Activated naive CD4-positive, alpha-beta T cell (primary cell): ENCODE measurements at places on chromosomes 7 and 10.

GRCh38 chr10:132496360-132497062, 41.1 kb upstream of the INPP5A start:
- DNase-seq, result no peak

DNA sequence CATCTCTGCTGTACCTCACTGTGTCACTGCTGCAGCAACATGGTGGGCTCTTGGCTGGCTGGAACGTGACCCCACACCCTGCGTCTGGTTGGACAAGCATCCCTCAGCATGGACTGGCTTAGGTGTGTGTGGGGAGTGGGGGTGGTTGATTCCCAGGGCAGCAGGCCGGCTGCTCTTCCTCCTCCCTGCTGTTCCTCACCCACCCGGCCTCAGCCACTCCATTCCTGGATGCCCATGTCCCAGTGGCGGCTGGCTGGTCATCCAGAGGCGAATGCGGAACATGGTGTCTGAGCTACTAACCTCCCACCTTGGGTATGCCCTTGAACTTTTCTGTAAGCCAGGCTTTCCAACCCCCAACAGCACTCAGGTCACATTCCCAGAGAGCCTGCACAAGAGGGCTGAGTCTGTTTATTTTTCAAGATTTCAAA, 81.2 kb downstream of the GRK5 start:
- DNase-seq, result no peak

- DNase-seq, result no peak
Measured at GRCh38 chr7:111927353-111928019, 278.7 kb downstream of the DOCK4 start.

DNA sequence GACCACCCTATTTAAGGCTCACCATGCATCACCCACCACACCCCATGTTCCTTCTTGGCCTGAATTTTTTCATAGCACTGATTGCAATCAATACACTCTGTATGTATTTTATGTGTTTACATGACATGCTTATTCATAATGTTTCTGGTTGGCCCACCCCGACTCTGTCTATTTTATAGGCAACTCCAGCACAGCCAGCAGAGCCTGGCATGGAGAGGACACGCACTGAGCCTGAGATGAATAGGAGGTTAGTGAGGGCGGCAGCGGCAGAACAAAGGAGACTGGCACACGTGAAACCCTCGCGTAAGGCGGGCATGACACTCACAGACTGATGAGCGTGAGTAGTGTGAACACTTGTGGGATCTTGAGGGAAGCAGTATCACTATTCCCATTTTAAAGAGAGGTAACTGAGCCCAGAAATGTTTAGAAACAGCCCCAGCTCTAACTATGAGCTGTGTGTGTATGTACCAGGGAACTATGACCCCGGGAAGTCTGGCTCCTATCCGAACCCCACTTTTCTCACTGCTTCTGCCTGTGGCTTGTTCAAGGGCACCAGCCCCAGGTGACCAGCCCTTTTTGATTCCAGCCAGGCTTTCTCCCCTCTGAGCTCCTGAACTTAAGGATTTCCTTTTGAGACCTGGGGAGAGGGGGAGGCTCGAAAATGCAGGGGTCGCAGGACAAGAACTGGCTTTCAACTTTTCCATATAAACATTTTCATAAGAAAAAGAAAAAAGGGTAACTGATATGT, 113.3 kb downstream of the ARHGAP22 start:
- no peak for DNase-seq

GRCh38 chr10:85545874-85546273, 820.7 kb downstream of the GRID1 start:
- DNase-seq, result no peak

DNA sequence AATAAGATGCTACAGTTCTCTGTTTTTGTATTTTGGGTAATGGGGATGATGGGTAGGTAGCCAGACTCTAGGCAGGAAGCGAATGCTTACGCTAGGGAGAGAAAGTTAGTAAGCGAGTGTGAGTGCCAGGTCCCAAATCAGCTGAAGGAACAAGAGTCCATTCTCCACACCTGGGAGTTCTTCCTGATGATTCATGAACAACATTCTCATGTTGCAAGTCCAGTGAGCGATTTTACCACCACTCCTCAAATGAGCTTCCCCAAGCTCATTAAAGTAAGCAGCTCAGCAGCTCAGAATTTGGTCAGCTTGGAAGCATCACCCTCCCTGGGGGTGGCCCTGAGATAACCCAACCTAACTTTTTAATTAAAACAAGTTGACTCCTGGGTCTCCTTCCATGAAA, 27.3 kb downstream of the SH3PXD2A start:
- DNase-seq, result no peak

DNA sequence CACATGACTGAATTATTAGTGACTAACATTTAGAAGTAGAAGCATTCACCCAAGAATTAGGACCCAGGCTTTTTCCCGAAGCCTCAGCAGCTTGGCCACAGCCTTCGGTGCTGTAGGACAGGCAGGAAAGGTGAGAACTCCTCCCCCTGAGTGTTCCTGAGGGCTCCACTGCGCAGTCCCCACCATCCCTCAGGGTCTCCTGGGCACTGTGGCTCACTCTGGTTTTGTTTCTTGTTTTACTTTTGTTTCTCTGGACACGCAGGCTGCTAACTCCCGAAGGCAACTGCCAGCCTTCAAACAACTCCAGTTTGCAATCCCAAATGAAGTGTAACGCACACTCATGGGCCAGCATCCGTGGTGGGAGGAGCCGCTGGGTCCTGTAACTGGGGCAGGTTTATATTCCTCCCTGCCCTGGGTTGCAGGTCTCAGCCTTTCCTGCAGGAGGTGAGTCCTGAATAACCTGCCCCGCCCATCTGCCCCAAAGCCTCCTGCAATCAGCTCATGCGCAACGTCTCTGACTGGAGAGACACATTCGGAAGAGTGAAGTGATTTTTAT, 492.9 kb downstream of the PTPRN2 start:
- no peak for DNase-seq

- DNase-seq, result no peak
Measured at GRCh38 chr7:831596-832166, 595 bp upstream of the SUN1 start.

DNA sequence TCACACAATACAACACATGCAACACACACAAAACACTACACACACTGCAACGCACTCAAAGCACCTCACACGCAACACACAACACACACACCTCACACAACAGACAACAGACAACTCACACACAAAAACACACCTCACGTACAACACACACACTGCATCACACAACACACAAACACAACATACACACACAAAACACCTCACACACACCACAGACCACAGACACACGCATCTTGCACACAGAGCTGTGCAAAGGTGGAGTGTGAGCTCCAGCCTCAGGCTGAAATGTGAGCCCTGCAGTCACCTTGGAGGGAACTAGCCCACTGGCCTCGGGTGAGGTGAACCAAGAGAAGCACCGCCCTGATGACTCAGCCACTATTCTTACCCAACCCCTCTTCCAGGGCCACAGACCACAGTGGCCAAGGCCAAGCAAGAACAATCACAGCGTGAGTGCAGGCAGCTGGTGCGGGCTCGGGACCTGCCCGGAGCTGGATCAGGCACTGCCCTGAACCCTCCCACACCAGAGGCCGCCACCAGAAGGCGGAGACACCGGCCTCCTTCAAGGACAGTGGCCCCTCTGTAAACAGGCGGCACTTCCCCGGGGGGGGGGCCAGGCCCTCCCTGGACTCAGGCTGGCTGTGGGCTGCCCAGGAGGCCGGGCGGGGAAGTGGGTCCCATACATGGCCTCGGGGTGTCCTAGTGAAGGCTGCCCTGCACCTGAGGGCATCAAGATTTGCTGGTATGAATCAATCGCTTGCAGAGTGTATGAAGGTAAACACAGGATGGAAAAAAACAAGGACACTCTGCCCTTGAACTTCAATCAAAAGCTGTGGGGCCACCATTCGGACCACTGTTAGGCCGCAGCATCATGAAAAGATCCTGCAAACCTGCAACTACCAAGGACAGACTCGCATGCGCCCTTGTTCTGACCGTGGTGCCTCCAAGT, 106.7 kb downstream of the TNS3 start:
- no peak for DNase-seq

- DNase-seq, result no peak
Measured at GRCh38 chr10:786633-787474, 97.4 kb upstream of the DIP2C start.

DNA sequence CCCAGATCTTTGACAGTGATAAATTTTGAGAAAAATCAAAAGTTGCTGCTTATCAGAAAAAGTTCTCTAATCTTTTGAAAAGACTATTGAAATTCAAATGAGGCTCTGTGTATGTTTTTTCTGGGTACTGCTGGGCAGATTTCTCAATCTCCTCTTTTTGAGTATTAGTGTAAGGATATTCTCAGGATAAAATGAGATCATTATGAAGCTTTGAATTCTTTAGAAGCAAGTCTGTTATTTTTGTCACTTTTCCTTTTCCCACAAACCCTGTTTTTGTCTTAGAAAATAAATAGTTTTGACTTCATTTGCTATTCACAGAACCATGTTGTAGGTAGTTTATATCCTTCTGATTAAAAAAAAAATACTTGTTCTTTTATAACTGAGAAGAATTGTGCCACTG, 7.9 kb downstream of the STAM start:
- DNase-seq, result no peak

GRCh38 chr7:157397731-157398691, 61.2 kb downstream of the DNAJB6 start:
- no peak for DNase-seq

DNA sequence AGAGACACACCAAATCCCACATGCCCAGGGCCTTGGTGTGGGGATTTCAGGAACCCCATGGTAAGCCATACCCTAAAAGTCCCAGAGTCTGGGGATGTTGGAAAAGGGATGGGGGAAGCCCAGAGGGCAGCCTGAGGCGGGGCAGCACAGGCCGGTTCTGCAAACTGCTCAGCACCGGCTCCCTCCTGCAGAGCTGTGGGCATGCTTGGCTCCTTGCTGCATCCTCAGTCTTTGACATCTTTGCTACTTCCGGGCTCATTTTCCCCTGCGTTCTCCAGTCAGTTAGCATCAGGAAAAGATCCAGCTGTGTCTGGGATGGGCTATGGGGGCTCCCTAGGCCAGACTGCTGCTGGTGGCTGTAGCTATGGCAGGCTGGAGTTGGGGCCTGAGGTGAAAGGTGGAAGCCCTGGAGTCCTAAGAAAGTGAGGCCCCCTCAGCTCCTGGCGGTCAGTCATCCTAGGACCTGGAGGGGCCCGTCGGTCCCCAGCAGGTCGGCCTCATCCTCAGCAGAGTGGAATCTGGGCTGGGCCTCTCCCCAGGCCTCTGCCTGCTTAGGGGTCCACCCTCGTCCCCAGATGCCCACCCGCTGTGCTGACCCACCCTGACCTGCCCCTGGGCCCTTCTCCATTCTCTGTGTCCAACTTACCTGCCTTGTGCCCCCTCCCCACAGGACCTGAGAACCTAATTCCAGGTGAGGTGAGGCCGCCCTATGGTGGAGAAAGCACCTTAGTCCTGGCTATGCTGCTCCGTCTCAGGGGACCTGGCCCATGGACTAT, 9.3 kb downstream of the TBATA start:
- no peak for DNase-seq

DNA sequence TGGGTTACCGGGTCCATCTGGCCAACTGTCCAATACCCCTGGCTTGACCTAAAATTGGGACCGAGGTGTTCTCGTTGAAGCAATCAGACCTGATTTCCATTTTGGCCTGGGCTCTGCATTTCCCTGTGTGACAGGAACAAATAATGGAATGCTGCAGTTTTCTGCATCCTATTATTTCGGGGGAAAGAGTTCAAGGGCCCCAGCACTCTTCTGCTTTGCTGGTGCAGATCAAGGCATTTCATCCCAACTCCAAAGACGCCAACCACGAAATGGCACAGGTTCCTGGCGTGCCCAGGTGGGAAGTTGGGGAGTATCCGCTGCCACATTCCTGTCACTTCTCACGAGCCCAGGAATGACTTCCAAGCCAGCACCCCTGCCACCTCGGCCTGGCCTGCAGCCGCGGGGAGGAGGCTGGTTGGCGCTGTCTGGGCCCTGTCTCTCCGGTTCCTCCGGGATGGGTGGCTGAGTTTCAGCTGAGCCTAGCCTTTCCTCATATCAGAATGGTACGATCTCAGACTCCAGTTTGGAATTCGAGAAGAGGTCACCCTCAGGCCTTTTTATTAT, 56.5 kb downstream of the FAM171A1 start:
- DNase-seq, result no peak

- no peak for DNase-seq
Measured at GRCh38 chr10:74910241-74910975, 84.0 kb downstream of the KAT6B start.

GRCh38 chr10:48926255-48926654, 13.4 kb downstream of the LRRC18 start:
- no peak for DNase-seq

GRCh38 chr10:114009281-114009996, 34.2 kb upstream of the ADRB1 start:
- no peak for DNase-seq

GRCh38 chr10:127100983-127101615, 95.3 kb downstream of the INSYN2A start:
- no peak for DNase-seq

DNA sequence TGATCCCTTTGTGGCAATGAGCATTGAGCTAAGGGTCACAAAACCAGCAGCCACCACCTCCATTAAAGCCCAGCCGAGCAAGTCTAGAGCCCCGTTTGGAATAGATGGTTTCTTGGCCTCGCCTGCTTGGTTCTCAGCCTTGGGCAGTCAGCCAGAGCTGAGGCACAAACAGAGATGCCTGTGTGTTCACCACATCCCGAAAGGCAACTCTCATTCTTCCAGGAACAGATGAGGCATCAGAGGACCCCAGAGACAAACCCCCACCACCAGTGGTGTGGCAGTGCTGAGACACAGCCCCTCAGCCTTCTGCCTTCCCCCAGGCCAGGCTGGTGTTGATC, 203.3 kb upstream of the ZMIZ1 start:
- DNase-seq, result no peak

GRCh38 chr7:30310674-30311362, 26.4 kb downstream of the ZNRF2 start:
- DNase-seq, result no peak

DNA sequence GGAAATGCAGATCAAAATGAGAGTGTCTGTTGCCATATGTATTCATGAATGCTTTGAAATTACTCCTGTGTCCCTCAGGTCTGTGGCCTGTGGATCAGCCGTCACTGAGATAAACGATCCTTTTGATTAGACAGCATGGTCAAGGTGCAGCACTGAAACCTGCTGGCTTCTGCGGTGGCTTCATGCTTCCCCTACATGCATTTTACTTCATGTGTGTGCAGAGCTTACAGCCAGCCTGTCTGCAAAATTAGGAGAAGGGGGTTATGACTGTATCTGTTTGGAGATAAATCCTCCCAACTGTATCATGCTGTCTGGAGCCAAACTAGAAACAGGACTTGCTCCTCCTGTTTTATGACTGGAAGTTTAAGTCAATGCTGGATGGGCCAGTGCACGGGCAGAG, 71.0 kb upstream of the PLPP4 start:
- DNase-seq, result no peak

DNA sequence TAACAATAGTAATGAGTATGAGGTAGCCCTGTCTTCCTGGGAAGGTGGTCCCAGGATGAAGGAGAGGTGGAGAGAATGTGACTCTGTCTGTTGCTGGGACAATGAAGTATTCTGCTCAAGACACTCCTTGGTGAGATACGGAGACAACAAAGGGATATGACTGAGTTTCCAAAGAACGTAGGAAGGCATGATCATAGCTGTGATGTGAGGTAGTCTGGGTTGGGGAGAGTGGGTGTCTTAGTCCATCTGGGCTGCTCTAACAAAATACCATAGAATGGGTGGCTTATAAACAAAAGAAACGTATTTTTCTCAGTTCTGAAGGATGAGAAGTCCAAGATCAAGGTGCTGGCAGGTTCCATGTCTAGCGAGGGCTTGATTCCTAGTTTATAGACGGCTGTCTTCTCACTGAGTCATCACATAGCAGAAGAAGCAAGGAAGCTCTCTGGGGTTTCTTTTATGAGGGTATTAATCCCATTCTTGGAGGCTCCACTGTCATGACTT, 84.9 kb upstream of the RHOBTB1 start:
- DNase-seq, result no peak

- DNase-seq, result no peak
Measured at GRCh38 chr7:95225301-95225700, 99.0 kb downstream of the PON1 start.
